ENCODE measurements at places on chromosomes 2 and 18.
A peak's percentile ranks its signal among the peaks of the same experiment; 100 is the strongest.

DNA sequence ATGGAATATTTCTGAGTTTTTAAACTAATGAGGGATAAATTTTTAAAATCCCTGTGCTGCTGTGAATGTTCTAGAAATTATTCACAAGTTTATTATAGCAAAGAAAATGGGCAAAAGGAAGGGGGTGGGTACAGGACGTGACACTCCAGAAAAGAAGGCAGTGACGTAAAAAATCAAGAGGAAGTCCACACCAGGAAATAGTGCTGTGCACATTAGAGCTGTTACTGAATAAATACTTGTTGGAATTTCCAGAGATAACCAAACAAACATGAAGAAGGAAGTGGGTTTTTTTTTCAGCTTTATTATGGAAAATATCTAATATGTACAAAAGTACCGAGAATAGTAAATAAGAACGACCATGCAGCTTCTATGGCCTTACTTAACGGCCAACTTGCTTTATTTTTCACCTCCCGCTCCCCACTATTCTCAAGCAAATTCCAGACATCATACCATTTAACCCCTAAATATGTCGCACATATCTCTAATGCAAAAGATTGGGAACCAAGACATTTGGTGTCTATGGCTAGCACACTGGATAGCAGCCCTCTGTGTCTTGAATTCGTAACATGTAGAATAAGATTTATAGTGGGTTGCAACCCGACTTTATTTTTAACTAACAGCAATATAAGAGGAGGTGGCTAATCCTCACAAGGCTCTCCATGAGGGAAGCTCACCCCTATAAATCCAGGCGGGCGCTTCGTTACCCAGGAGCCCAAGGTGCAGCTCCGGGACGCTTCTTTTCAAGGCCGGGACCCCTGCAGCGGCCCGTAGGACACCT lies 580 bp upstream of the NDUFV2 start:
- DNase-seq: no peak

GRCh38 chr18:48171490-48172188 lies 237.5 kb downstream of the ZBTB7C start:
- DNase-seq: no peak

GRCh38 chr2:151777487-151777886 lies 43.2 kb upstream of the NEB start:
- no peak for DNase-seq

GRCh38 chr18:61765097-61765496 lies 127.7 kb downstream of the RNF152 start:
- no peak for DNase-seq

GRCh38 chr18:48161911-48162698 lies 231.6 kb upstream of the SMAD2 start:
- DNase-seq: no peak

GRCh38 chr2:231462729-231463465 lies 1.4 kb downstream of the NCL start:
- DNase-seq: peak; percentile 10

DNA sequence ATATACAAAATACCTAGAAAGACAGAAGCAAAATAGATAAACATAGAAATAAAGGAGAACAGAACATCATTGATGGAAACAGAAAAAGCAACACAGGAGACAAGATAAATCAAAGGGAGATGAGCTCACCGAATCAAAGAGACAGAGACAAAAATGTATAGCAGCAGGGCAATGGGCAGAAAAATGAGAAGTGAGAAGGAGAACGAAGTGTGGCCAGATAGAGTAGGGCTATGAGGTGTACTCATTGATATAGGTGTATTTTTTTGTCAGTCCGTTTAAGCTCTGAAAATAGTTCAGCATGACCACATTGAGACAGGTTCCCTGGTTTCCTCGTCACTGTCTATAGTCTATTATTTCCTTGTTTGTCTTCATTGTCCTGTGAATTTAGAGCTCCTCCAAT lies 55.1 kb downstream of the SP100 start:
- DNase-seq: no peak

Data from activated CD8-positive, alpha-beta memory T cell treated with anti-CD3 and anti-CD28 coated beads, Interleukin-2, amount 50 U/mL, for 48 hours (primary cell).